ENCODE measurements at places on chromosomes 13 and 19. TPM values are rescaled to one million over a fixed set of nuclear protein-coding genes. Genes with fewer than 3 reads are reported as not detected.

MARCHF2 gene
- total RNA-seq = 52.1 TPM

TEX26 gene
- total RNA-seq = not detected

CCL25 gene
- total RNA-seq = not detected

GRCh38 chr13:95411428-95412040 lies 110.3 kb upstream of the ABCC4 start:
- DNase-seq = no peak

GRCh38 chr13:26914148-26914547 lies 153.6 kb upstream of the GPR12 start:
- DNase-seq = no peak

- peak; percentile 89 for DNase-seq
These were observed 2.8 kb downstream of the JSRP1 start for GRCh38 chr19:2253106-2254063.

DNA sequence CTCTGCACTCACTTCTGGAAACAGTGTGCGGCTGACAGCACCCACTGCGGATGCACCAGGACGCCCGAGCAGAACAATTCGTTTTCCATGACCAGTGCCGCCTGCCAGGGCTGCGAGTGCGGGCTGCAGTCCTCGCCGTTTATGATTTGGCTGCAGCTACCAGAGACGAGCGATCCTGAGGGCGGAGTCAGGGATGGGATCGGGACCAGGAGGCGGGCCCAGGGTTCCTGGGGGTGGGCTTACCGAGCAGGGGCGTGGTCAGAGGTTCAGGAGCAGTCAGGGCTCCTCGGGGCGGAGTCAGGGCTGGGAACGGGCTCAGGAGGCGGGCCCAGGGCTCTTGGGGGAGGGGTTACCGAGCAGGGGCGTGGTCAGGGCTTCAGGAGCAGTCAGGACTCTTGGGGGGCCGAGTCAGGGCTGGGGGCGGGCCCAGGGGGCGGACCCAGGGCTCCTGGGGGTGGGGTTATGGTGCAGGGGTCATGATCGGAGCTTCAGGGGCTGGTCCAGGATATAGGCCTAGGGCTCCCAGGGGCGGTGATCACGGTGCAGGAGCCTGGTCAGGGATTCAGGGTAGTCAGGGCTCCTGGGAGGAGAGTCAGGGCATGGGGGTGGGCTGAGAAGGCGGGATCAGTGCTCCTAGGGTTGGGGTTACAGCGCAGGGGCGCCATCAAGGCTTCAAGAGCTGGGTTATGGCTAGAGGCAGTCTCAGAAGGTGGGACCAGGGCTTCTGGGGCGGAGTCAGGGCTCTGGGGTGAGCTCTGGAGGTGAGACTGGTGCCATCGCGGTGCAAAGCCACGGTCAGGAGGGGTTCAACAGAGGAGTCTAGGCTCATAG lies 1.7 kb downstream of the KLK4 start:
- no peak for DNase-seq

- no peak for DNase-seq
These were observed 31.6 kb upstream of the C1QTNF9 start for GRCh38 chr13:24277761-24278160.

DNA sequence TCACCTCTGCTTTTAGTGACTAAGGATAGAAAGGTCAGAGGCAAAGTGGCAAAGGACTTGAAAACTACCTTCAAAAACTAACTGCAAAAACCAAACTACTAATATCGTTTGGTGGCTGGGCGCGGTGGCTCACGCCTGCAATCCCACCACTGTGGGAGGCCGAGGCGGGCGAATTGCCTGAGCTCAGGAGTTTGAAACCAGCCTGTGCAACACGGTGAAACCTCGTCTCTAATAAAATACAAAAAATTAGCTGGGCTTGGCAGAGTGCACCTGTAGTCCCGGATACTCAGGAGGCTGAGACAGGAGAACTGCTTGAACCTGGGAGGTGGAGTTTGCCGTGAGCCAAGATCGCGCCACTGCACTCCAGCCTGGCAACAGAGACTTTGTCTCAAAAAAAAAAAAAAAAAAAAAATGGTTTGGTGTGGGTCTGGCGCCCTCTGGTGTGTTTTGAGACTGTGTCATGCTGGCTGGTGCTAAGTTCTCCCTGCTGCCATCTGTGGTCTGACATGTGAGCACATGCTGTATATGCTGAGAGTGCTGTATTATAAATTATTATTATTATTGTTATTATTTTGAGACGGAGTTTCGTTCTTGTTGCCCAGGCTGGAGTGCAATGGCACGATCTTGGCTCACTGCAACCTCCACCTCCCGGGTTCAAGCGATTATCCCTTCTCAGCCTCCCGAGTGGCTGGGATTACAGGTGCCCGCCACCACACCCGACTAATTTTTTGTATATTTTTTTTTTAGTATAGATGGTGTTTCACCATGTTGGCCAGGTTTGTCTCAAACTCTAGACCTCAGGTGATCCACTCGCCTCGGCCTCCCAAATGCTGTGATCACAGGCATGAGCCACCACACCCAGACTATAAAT lies 36.0 kb upstream of the RNF17 start:
- no peak for DNase-seq

DNA sequence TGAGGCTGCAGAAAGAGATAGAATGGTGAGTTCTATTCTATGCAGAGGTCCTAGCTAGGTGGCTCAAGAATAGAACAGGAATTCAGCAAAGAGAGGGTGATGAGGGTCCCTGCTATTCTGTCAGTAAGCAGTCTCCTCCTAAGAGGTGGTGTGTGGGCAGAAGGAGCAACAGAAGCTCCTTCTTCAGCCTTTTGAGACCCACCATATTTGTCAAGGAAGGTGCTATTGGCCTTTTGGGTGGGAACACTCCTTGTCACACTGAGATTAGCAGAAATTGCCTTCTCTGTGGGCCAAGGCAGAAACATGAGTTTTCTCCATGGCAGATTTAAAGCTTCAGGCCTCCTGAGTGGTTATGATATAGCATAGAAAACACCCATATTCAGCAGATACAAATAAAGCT lies 39.4 kb upstream of the RAP2A start:
- no peak for DNase-seq

DNA sequence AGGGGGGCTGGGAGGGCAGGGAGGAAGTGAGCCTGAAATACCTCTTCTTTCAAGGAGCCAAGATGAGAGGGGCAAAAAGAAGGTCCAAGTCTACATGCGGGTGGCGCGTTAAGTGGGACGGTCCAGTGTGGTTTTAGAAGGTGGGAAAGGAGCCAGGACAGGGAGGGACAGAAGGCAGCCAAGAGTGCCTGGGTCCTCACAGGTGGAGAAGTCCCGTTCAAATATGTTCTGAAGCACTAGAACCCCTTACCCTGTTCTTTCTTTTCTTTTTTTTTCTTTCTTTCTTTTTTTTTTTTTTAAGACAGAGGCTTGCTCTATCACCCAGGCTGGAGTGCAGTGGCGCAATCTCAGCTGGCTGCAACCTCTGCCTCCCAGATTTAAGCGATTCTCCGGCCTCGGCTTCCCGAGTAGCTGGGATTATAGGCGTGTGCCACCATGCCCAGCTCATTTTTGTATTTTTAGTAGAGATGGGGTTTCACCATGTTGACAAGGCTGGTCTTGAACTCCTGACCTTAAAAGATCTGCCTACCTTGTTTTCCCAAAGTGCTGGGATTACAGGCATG lies 7.4 kb downstream of the CAMSAP3 start:
- DNase-seq = no peak

GRCh38 chr19:5109560-5109959 lies 140.6 kb downstream of the KDM4B start:
- no peak for DNase-seq

- no peak for DNase-seq
These were observed 40.2 kb downstream of the CILP2 start for GRCh38 chr19:19578252-19578651.
